ENCODE measurements at places on chromosomes 16 and 17.

- DNase-seq = no peak
These were observed 300.2 kb upstream of the IRX5 start for GRCh38 chr16:54630284-54630967.

DNA sequence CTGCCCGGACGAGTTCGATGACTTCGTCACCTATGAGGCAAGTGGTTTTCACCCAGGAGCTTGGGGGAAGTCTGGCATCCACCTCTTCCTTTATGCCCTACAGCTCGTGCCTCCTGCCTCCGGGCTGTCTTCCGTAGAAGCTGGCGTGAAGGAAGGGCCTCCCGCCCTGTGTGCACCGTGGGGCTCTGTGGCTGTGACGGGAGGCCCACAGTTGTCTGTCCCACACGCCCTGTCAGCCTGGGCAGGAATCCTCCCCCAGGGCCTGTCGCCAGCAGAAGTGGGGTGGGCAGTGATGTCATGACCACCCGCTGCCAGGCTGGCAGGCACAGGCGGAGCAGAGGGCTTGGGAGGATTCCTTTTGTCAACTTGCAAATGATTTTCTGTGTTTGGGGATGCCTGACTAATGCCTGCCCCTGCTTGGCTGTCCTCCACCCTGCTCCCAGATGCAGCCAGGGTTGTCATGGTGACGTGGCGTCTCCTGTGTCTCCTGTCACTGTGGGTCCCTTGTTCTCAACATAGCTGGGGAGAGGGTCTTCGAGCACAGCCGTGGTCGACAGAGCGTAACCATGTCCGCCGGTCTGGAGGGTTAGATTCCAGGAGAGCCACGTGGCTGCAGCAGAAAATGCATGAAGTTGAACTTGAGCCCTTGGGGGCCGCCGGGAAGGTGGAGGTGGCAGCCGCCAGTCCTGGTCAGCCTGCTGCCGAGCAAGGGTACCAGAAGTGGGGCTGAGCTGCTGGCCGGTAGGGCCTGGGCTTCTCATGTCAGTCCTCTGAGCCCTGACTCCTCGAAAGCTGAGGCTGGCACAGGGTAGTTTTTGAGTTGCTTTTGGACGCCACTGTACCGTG lies 46.1 kb downstream of the RAB11FIP3 start:
- peak; percentile 57 for DNase-seq

GRCh38 chr16:78729687-78730086 lies 630.2 kb downstream of the WWOX start:
- no peak for DNase-seq

- no peak for DNase-seq
These were observed 16.2 kb downstream of the MYLK3 start for GRCh38 chr16:46731691-46732555.

GRCh38 chr17:15509095-15509494 lies 41.7 kb upstream of the CDRT4 start:
- no peak for DNase-seq

- DNase-seq = no peak
These were observed 3.1 kb upstream of the C16orf74 start for GRCh38 chr16:85753976-85754375.

- DNase-seq = peak; percentile 84
These were observed 17.7 kb downstream of the PRCD start for GRCh38 chr17:76557368-76558197.

DNA sequence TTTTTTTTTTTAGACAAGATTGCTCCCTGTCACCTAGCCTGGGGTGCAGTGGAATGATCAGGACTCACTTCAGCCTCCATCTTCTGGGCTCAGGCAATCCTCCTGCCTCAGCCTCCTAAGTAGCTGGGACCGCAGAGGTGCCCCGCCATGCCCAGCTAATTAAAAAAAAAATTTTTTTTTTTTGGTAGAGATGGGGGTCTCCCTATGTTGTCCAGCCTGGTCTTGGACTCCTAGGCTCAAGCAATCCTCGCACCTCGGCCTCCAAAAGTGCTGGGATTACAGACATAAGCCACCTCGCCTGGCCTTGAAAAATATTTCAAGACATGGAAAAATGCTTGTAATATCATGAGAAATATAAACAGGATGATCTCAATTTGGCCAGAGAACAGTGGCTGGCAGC lies 42.9 kb downstream of the HAPSTR1 start:
- no peak for DNase-seq

DNA sequence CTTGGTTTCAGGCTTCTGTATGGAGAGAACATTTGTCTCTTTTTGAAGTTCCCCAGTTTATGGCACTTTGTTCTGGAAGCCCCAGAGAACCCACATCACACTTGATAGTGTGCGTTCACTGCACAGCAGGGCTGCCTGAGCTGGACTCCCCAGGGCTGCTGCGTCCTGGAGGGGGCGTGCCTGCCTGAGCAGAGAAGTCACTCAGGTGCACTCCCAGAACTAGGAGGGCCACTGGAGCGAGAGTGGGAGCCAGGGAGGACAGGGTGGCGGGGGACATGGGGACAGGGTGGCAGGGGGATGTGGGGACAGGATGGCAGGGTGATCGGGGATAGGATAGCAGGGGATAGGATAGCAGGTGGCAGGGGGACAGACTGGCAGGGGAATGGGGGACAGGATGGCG lies 43.9 kb upstream of the ZNF469 start:
- no peak for DNase-seq

- DNase-seq = no peak
These were observed 83.0 kb upstream of the CIBAR2 start for GRCh38 chr16:85195271-85195647.

DNA sequence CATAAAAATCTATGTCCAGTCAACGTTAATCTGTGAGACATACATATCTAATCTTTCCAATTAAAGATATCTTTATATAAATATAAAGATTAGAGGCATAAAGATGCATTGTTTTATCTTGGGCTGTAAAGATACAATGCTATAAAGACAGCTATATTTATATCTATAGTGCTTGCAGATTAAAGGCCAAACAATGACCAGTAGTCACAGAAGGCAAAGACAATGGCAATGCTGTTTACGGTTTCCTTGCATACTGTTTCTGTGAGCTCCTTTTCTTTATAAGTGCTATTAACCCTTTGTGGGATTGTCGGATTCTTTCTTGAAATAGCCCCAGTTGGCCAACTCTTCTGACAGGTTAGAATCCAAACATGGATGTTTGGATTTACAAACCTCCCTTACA lies 85.5 kb upstream of the SALL1 start:
- DNase-seq = no peak

- no peak for DNase-seq
These were observed 131.8 kb upstream of the CACNG3 start for GRCh38 chr16:24124291-24124690.

- DNase-seq = no peak
These were observed 20.7 kb upstream of the IL21R start for GRCh38 chr16:27381236-27381635.

DNA sequence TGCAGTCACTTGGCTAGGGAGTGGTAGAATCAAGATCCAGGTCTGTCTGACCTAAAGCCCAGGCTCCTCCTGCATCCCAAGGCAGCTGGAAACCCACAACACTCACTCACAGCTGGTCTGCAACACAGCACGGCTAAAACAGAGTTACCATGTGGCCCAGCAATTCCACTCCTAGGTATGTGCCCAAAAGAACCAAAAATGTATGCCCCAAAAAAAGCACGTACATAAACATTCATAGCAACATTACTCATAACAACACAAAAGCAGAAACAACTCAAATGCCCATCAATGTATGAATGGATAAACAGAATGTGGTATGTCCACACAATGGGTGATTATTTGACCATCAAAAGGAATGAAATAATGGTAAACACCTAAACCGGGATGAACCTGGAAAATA lies 8.9 kb downstream of the TVP23A start:
- DNase-seq = no peak

DNA sequence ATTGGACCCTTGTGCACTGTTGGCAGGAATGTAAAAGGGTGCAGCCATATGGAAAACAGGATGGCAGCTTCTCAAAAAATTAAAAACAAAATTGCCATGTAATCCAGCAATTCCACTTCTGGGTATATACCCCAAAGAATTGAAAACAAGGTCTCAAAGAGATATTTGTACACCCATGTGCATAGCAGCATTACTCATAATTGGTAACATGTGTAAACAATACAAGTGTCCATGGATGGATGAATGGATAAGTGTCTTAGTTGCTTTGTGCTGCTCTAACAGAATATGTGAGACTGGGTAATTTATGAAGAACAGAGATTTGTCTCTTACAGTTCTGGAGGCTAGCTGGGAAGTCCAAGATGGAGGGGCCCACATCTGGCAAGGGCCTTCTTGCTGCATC lies 3.8 kb upstream of the RUNDC3A start:
- no peak for DNase-seq

DNA sequence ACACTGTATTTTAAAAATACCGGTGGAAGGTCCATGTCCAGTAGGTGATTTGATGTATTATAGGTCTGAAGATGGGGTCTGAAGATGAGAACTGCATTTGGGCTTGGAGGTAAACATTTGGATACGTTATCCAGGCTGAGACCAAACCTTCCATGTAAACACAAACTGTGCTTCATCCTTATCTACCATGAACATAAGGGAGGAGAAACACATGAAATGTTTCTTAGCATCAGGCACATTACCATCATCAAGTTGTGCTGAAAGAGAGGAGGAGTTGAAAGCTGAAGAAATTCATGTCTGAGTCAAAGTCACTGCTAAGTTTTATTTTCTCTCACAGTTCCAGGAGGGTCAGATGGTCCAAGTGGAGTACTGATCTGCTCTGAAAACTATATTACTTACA lies 11.4 kb downstream of the SF3B3 start:
- no peak for DNase-seq

DNA sequence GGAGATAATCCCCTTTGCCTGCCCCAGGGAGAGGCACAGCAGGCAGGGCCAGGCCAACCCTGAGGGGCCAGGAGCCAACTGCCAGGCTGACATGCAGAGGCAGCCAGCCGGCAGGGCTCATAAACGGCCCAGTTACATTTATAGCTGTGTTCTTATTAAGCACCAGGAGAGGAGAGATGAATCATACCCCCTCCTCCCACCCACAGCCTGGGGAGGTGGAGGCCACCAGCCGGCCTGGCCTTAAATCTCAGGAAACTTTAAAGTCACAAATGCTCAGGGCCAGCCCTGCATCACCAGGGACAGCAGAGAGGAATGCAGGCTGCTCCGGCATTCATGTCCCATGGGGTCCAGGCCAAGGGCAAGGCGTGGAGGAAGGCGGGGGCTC lies 177.2 kb downstream of the TMEM132E start:
- no peak for DNase-seq

DNA sequence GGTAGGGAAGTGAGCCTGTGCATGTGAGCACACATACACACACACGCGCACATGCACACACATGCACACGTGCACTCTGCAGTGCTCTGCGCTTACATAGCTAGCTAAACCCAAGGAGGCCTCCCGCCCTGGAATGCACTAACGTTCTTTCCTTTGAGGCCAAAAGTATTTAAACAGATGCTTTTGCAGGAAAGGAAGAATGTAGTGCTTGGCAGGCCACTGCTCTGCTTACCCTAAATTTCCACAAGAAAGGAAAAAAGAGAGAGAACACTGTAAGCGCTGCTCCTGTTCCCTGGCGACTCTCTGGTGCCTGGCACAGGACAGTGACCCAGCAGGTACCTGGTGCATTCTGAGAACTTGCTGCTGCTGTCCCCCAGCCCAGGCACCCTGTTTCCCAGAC lies 31.3 kb upstream of the MRPS23 start:
- no peak for DNase-seq

Data from nucleus accumbens (tissue), 56 donors.